ENCODE measurements at places on chromosomes 5 and 9.

DNA sequence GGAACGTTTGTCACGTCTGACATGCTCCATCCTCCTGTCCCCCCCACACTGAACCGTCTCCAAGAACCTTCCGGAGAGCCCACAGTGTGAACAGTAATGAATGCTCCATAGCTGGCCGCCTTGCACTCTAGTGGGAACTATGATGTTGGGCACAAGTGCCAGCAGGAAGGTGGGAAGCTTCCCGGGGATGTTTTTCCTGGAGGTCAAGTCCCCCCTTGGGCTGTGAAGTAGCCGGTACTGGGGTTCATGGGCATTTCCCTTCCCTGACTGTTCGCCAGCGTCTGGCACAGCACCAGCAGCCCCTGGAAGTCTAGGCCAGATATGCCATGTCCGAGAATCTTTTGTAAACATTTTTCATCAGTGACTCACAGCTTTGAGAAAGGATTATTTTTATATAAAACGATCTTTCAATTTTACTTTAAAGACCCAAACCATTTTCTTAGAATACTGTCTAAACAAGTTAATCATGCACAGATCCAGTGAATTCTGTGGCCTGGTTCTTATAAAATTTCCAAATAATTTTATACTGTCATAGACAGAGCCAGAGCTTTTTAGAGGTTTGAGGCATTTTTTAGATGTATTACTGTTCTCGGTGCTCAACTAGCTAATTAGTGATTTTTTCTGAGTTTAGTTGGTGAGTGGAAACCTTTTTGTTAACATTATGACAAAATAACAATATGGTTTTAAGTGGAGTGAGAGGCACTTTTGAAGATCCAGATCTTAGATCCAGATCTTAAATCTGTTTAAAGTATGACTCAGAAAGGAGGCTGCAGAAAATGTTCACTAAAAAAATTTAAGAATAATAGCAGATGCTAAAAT, 11.6 kb downstream of the ABL1 start:
- no peak for DNase-seq

GRCh38 chr5:57113481-57113880, 60.4 kb upstream of the GPBP1 start:
- DNase-seq, result no peak

- DNase-seq, result no peak
Observed at GRCh38 chr5:159971038-159971437, 37.9 kb upstream of the TTC1 start.

DNA sequence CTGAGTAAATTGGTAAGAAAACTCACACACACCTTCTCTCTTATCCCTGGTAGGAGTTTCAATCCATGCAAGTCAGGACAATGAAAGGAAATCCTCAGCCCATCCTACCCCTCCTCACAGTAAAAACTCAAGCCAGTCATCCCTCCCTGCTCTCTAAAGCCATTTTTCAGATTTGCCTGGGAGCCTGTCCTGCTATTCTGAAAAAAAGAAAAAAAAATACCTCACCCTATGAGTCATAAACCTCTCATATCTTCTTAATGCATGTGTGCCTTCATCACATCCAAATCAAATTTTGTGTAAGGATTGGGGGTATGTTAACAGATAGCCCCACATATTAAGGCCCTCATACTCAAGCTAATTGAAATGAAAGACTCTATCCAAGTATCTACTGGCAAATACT, 14.1 kb downstream of the UGT3A2 start:
- no peak for DNase-seq

DNA sequence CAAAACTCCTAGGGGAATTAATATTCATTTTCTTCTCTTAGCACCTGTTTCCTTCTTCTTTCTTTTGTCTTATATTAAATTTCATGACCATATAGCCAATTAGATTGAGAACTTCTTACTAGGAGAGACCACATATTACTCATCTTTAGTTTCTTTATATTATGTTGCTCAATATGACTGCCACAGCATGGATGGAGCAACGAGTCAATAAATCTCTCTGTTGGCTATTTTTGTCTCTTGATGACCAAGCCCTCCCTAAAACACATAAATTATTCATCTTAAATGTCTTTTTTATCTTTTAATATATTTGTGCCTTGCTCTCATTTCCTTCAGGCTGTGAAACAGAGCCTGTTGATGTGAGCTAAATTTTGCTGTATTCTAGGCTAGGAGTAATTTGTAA, 123.0 kb downstream of the ADAMTSL1 start:
- no peak for DNase-seq

DNA sequence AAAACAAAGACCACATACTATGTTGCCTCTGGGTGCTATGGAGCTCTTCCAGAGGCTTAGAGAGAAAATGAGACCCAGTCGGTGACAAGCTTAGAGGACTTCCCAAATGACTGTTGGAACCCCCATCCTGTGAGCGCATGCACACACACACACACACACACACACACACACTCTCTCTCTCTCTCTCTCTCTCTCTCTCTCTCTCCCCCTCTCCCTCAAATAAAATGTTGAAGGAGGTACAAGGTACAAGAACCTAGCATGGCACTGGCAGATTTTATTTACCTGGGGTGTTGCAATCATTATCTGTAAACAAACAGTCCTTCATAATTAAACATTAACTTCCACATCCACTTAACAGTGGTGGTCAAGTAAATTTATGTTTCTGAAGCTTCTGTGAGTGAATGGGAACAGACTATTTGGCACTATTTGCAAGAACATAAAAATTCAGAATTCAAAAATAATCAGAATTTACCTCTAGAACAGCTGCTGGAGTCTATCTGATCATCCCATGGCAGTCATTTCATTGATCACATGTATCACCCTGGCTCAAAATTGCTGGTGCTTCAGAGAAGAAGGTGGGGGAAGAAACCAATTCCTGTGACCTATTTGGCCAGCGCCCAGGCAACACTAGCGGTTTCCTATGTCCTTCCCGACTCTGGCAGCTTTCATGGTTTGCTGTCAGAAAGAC, 24.9 kb downstream of the TRPM3 start:
- no peak for DNase-seq

All from activated CD4-positive, alpha-beta memory T cell treated with anti-CD3 and anti-CD28 coated beads for 36 hours (primary cell).